T-helper 2 cell treated with Interferon-gamma antibody and Interleukin-4, amounts not matched to agents 5 μg/mL and 100 μg/mL, for 36 hours (primary cell): ENCODE measurements at places on chromosomes 3 and 15.

GRCh38 chr3:140349938-140350337, 327.9 kb upstream of the TRIM42 start:
- DNase-seq: no peak

DNA sequence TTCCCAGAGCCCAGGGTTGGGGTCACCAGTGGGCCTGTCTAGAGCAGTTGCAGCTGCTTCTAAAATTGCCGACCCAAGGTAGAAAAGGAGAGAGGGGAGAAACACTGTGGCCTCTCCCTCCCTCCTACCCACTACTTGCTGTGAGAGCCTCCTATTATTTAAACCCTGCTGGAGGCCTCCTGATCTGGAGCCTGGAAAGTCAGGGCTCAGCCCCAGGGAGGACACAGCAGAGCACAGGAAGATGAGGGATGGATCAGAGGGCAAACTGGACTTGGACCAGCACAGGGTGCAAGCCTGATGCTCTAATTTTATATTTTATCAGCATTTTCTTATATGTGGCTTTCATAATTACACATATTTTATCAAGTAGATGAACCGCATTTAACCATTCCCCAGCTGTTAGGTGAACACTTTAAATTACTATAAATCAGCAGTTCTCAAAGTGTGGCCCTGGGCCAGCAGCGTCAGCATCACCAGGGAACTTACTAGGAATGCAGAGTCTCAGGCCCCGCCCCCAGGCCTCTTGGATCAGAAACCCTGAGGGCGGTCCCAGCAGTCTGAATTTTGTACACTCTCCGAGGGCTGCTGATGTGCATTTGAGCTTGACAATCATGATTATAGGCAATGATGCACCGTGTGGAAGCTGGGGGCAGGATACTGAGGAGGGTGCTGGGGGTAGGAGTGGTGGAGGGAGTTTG, 26.7 kb downstream of the SMAD3 start:
- no peak for DNase-seq

DNA sequence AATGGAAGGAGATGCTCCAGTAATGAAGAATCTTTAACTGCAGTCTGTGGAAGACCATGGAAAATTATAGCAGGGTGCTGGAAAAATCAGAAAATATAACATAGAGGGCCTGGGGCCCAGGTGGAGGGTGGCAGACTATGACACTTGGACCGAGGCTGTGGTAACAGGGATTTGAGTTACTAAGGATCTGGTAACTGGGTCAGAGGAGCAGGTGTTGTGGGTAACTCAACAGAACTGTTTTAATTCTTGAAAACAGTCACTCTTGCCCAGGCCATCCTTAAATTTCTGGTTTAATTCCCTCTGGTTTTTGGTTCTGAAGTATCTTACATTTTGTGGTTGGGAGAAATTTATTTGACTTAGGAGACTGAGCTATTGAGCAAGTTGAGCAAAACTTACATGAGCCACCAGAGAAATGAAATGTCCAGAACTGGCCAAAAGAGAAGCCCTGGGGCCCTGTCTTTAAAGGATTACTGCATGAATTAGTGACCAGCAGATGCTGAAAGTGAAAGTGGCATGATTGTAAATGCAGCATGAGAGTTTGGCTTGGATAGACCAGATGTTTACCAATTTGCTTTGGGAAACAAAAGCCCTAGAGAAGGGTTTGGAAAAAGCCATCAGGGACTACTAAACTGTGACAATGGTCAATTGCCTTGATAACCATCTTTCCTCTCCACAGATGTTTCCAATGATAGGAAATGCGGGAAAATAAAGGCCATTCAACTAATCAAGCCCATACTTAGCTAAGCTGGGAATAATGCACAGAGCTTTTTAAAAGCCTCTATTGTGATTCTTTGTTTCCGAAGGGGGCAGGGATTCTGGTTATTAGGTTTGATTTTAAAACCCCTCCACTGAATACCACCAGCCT, 374.9 kb upstream of the TGFBR2 start:
- no peak for DNase-seq

DNA sequence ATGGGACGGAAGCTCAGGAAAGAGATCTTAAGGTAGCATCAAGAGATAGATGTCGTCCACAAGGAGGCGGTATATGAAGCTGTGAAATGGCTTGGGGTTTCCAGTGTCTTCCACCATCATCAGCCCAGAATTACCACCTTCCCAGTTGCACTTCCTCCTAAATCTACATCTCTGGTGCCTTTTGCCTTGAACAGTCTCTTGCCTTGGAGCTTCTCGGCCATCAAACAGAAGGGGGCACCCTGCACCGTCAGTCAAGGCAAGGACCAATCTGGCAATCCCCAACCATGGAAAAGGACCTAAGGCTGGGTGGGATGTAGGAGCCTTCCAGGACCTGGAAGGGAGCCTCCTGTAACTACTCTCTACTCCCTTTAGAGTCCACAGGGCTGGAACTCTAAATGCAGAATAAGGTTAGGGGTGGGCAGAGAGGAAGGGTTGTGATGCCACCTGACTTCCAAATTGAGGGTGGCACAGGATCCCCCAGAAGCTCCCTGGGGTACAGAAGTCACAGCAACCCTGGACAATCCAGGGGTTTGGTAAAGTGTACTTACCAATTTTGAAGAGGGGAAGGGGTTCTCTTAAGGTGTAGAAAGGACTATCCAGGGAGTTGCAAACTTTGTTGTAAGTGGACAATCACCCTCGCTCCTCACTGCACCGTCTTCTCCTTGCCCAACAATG, 1.0 kb upstream of the RYR3 start:
- no peak for DNase-seq

GRCh38 chr15:94844538-94845389, 613.4 kb downstream of the MCTP2 start:
- no peak for DNase-seq

DNA sequence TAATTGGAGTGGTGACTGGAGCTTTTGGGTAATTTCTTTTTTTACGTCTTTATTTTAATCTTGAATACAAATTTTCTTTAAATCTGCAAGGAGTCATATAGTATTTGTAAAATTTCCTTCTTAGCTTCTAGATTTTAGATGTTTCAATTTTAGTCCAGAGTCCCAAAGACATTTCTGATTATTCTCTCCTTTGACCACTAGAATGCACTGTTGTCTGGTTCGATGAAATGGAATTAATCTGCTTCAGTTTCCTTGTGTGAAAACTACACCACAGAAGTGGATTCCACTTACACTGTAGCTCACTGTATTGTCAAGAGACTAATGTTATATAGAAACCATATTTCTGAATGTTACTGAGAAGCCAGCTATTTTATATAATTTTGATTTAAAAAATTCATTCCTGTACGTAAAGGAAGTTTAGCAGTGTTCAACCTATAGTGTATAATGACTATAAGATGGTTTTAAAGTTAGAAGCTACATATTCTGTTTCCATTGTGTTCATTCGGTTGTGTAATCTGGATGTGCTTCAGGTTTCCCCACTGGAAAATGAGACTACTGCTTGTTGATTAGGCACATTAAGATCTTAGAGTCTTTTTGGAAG, 6.1 kb downstream of the GRAMD1C start:
- no peak for DNase-seq

GRCh38 chr3:171935261-171936123, 92.3 kb downstream of the TMEM212 start:
- DNase-seq: no peak
